ENCODE measurements at places on chromosomes 6 and 20.

DNA sequence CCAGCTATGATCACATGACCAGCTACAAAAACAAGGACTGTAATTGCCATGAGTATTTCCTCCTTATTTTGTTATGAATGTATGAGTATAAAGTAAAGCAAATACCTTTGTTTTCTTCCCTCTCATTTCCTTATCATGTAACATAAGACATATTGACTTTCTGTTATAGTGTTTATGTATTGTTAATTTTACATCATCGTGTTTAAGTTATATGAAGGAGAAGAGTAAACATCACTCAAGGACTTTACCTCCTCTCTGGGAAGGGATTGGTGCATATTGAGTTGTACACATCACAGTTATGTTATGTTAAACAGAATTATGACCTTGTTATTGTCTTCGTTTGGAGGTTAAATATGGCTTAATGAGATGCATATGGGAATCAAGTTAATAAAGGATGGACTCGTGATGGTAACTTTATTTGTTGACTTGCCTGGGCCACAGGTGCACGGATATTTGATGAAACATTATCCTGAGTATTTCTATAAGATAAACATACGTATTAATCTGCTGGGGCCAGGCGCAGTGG lies 57.3 kb upstream of the CNKSR3 start:
- DNase-seq: no peak

DNA sequence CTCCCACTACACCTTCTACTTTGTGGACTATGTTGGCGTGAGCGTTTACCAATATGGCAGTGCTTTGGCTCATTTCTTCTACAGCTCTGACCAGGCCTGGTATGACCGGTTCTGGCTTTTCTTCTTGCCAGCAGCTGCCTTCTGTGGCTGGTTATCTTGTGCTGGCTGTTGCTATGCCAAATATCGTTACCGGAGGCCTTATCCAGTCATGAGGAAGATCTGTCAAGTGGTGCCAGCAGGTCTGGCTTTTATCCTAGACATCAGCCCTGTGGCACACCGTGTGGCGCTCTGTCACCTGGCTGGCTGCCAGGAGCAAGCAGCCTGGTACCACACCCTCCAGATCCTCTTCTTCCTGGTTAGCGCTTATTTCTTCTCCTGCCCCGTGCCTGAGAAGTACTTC lies 16.5 kb upstream of the EFHC1 start:
- DNase-seq: no peak

DNA sequence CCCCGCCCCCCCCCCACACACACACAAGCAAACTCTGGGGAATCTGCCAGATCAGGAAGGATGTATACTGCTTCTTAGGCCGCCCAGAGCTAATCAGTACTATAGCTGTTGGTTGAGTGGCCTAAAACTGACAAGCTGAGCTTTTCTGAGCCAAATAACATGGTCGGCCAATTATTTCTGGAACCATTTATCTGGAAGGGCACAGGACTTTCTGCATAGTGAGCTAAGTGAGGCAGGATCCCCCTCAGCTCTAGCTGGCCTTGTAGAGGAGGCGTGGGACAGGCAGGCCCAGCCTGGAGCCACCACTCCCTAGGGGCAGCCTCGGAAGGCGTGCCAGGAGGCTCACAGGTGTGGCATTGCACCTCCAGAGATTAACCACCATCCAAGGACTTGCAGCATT lies 200.1 kb downstream of the TMEM242 start:
- DNase-seq: no peak

DNA sequence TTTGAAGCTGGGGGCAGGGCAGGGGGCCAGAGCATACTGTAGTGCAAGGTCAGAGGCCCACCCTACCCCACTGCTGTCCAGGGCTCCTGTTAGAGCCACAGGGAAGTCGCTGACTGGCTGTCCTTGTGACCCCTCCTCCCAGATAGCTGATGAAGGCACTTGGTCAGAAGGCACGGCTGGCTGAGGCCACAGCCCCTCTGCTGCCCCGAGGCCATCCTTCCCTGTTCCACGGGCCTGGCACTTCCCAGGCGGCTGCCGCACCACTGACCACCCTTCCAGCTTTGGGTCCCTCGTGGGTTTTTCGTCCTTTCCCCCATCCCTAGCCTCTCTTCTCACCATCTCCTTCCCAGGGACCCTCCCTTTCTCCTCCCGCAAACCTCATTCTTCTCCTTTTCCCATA lies 9.2 kb upstream of the EMILIN3 start:
- no peak for DNase-seq

DNA sequence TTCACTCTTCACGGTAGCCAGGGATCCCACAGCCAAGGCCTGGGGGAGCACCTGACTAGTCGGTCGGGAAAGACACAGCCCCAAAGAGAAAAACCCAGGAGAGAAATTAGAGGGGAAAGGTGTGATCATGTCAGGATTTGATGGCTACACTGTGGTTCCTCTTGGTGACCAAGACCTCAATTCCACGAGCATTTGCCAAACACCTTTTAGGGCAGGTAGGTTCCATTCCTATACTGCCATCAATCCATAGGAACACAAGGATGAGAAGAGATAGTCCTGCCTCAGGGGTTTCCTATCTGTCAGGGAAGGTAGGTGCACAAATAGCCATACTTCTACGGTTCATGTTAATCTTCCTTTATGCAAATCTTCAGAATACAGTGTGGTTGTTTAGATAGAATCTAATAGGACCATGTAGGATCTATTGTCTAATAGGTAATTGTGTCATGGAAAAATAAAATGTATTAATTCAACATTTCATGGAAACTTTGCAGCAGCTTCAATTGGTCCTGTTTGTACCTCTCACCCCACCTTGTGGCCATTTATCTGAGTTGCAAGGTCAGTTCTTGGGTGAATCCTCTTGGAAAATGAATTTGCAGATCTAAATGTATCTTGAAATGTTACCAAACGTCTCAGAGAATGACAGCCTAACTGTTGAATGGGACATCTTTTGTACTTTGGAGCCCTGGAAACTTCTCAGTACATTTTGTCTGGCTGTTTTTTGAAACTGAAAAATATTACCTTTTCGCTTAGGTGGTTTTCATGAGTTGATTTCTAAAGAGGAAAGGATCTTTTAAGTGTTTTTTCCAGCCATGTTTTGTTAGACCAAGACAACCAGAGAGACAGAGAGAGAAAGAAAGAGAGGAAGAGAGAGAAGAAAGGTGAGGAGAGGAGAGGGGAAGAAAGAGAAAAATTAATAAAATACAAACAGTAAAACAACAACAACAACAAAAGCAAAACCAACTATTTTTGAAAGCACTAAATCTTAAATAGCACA lies 33.7 kb upstream of the IYD start:
- DNase-seq: no peak

DNA sequence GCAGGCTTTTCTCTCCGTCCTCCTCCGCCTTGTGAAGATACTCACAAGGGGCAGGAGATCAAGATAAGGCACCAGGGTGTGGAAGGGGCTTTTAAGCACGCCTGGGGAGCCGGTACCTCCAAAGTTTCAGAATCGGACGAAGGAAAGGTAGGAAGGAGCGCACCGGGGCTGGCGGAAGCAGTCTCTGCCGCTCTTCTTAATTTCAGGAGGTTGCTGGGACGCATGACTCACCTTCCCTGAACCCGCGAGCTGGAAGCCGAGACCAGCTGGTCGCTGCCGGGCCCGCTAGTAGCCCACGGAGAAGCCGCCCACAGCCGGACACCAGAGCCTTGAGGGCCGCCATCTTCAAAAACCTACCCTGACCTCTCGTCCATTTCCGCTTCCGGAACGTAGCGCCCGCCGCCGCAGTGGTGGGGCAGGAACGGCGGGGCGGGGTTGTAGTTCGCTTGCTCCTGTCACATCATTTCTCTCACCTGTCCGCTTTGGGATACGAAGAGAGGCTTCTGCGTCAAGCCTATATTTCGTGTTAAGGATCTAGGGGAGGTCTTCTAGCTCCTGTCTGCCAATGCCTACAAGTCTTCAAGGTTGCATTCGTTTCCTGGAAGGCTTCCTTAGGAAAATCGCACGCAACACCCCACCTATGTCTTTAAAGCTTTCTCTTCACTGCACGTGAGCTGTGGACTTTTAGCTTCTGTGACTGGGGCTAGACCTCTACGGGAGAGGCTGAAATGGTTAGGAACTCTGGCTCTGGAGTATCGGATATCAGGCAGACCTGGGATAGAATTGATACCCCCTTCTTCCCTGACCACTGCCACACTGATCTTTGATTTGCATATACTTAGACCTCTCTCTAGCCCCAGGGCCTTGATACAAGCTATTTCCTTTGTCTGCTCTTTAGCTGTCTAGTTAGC lies at the start of gene MRPS18A:
Gene MRPS18A, minus strand, starts transcription at position 355 of the 911 bp plus-strand sequence. Its CDS starts 12 bp downstream, at position 343.
- peak; percentile 60 for DNase-seq

DNA sequence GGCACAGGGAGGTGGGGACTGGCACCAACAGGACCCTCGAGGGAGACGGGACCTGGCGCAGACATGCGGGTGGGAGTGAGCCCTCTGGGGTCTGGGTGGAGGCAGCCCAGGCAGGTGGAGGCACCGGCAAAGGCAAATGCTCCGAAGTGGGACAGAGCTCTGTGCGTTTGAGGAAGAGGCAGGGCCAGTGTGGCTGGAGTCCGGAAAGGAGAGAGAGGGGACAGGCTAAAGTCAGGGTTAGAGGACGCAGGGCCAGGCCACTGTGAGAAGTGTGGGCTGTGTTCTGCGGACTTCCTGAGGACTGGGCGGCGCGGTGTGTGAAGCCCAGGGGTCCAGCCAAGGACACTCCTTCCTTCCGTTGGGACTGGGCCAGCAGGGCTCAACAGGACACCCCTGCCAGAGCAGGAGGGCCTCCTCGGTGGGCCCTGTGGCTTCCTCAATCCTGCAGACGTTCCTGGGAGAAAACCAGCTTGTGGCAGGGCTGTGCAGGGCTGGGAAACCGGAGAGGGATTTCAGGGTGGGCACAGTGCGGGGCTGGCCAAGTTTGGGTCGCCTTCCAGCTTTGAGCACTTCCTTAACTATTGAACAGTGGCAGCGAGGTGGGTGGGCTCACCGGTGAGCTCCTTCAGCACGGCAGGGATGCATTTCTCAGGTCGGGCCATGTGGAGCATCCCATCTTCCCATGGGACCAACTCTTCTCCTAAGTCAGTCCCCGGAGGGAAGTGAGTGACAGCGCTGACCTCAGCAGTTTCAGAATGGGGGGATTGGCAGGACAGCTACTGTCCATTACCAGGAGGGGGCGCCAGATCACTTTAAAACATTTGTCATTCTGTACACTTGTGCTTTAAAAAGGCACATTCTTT lies 22.5 kb downstream of the MOCS3 start:
- peak; percentile 2 for DNase-seq

DNA sequence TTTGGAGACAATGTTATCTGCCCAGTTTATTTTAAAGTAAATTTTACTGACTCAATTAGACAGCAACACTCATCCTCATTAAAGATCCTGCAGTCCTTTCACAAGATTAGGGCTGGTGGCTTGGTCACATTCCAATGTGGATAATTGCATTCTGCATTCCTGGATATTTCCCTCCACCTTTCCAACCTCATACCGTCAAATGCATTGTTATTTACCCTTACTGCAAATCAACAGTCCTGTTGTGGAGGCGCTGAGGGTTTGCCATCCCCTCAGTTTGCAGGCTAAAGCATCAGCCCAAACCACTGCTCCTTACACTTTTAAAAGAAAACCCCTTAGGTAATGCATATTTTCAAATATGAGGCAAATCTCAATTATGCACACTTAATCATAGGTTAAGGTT lies 5.4 kb downstream of the CITED2 start:
- no peak for DNase-seq

DNA sequence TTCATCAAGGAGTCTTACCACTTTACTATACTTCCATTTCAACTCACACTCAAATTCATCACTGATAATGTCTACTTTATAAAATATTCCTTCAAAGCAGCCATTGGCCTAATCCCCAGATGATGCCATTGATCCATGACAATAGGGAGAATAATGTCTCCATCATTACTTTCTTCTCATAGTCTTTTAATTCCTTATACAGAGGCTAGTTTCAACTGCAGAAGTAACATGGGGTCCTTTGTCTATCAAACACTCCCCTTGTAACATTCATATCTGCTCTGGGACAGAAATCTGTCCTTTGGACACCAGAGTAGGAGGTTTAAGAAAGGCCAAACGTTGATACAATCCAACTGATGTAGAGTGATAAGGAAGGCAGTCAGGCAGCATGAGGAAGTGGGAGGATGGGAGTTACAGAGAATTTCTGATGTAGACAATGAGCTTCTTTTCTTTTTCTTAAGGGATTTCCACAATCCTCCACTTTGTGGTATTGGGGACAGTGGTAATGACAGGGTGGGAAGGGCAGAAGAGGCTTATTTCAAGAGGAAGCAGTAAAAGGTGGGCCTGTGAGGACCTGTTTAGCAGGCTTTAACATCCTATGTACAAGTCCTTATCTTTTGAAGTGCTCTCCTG lies 18.9 kb upstream of the HLA-DOA start:
- no peak for DNase-seq

GRCh38 chr6:30244560-30244959 lies 31.4 kb upstream of the TRIM26 start:
- DNase-seq: no peak

- DNase-seq: no peak
Observed at GRCh38 chr6:108714101-108714765, 134.0 kb upstream of the ARMC2 start.

DNA sequence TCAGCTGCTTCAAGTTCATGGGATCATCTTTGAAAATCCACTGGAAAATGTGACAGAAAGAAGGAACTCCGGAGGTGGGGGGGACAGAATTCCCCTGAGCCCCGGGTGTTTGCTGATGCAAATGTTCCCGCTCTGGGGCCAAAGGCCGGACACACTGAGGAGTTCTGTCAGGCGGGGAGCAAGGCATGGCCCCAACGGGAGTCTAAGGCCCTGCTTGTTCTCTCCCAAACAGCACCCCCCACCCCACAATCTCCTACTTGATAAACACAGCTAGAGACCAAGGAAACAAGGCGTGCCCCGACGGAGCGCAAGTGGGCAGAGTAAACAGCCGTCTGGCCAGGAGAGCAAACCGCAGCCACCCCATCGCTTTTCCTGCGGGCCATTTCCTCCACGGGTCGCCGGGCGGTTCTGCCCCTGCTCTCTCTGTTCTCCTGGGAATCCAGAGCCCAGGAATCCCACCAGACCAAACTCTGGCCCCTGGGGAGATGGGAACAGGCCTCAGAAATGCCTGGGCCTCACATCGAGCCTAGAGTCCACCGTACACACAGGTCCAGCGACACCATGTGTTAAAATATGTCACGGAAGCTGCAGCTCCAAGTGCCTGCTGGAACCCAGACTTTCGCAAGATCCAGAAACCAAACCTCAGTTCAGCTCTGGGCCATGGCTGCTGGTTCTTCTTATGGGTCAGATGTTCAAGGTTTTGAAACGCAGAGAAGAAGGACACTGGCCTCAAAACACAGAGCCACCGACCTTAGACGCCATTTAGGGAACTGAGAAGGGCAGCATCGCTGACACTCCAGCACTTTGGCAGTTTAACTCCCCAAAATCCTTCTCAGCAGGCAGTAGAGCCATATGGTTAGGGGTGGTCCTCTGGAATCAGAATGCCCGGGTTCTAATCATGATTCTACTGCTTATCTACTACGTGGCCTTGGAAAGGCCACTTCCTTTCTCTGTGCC lies 104.2 kb downstream of the PREX1 start:
- peak; percentile 33 for DNase-seq

DNA sequence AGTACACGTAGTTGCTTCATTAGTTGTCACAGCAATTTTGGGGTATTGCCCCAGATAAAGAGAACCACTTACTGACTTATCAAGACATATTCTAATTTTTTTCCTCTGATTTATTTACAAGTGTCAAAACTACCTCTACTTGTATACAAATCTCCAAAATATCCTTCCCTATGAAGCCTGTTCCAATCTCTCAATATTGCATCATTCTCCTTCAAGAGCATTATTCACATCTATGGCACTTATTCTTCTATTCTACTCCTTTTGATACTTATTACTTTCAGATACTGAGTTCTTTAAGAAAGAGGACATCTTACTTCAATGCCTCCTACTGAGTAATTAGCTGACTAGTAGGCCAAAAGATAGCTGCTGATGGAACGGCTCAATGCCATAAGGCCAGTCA lies 105.2 kb downstream of the SMLR1 start:
- no peak for DNase-seq
